ENCODE measurements at places on chromosomes 7 and 10.

- H3K27ac ChIP-seq, result no peak overlapping the region
- DNase-seq, result peak; percentile 68
- no peaks in the 10 kb centered on the region for H3K27me3 ChIP-seq
- peaks cover 84% of the 10 kb centered on the region for H3K36me3 ChIP-seq
- H3K4me1 ChIP-seq, result peaks cover 4% of the 10 kb centered on the region
These were observed 50.8 kb downstream of the ZRANB1 start for GRCh38 chr10:124992462-124993344.

GRCh38 chr7:138510003-138510402 lies 49.9 kb downstream of the TRIM24 start:
- no peak overlapping the region for H3K27ac ChIP-seq
- H3K4me1 ChIP-seq, result no peaks in the 10 kb centered on the region
- H3K27me3 ChIP-seq, result no peaks in the 10 kb centered on the region
- H3K4me3 ChIP-seq, result no peak overlapping the region
- H3K36me3 ChIP-seq, result peaks cover 12% of the 10 kb centered on the region
- DNase-seq, result no peak

DNA sequence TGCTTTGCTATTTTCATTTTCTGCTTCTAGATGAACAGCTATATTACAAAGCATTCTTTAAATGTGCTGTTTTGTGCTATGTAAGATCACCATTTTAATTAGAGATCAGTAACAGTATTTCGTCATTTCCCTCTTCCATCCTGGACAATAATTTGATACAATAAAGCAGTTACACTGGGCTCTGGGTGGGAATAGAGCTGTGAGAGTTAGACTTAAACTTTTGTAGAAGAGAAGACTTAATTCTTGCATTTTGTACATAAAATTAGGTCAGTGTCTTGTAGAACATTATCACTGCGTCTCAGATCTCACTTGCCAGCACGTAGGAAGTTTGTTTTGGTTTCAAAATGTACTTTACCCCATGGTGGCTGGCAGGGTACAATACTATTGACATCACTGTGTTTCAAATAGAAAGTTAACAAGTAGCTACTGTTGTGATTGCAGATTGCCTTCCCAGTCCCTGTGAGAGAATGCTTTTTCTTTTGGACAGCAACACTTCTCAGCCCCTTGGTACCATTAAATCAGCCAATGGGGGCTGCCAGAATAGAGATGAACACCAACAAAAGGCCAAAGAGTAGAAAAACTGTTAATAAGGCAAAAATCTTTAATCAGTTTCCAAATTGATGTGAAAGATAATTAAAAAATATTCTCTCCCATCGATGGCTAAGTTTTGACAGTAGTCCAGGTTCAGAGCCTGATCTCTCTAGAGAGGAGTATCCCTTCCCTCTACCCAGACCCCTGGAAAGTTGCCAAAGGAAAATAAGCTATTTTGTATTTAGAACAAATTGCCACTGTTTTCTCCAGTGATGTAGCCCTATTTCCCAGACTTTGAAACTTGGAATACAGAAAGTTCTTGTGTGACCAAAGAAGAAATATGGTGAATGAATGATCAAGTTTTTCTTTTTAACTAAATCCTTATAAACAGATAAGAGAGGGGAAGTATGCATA lies 35.1 kb downstream of the SMNDC1 start:
- peak overlapping the region; percentile 68 for H3K4me3 ChIP-seq
- no peaks in the 10 kb centered on the region for H3K4me1 ChIP-seq
- DNase-seq, result no peak
- no peak overlapping the region for H3K27ac ChIP-seq
- no peaks in the 10 kb centered on the region for H3K36me3 ChIP-seq
- H3K27me3 ChIP-seq, result no peaks in the 10 kb centered on the region

GRCh38 chr7:42834676-42835075 lies 77.2 kb downstream of the C7orf25 start:
- H3K4me3 ChIP-seq, result no peak overlapping the region
- H3K27ac ChIP-seq, result no peak overlapping the region
- H3K27me3 ChIP-seq, result peaks cover 15% of the 10 kb centered on the region
- H3K36me3 ChIP-seq, result no peaks in the 10 kb centered on the region

DNA sequence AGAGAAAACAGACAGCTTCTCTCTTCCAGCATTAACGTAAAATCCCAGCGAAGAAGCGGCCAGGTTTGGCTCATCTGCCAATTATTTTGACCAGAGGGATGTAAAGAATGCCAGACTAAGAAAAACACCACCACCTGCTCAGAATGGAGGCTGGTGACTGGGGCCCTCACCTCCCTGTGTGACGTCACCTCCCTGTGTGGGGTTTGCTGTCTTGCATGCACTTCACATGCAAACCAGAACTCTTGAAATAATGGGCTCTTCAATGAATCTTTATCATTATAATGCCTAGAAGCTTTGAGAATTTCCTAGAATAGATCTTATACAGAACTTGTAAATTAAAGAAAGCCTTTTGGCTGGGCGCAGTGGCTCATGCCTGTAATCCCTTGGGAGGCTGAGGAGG lies 101.8 kb upstream of the WAC start:
- no peak overlapping the region for H3K27ac ChIP-seq
- H3K27me3 ChIP-seq, result no peaks in the 10 kb centered on the region
- H3K36me3 ChIP-seq, result no peaks in the 10 kb centered on the region

DNA sequence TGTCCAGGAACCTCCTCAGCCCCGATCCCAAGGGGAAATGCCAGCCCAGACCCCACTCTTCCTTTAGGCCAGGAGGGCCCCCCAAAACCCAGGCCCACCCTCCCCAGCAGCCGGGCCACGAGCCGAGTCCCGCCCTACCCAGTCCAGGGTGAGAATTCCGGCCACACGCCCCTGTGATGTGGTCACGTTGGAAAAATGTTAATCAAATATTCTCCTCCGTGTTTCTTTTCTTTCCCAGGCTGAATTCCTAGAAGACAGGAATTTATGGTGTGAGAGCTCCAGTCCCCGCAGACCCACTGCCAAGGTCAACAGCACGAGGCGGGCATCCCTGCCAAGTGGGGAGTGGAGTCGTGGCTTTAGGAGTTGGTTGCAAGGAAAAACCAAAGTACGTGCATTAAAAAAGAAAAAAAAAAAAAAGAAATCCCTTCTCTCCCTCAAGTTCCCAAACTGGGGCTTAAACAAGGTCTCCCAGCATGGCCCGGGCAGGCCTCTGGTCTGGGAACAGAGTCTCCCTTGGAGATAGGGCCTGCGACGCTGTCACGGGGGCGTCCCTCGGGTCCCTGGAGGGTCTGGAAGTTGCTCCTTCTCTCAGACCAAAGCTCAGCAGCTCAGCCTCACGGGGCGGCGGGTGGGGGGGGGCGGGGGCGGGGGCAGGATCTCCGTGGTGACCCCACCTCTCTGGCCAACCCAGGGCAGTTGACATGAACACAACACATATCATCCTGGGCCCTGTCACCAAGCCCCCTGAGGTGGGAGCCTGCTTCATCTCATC lies 28.1 kb upstream of the ELN start:
- DNase-seq, result no peak
- H3K4me3 ChIP-seq, result no peak overlapping the region
- H3K27me3 ChIP-seq, result peaks cover 4% of the 10 kb centered on the region
- peaks cover 12% of the 10 kb centered on the region for H3K4me1 ChIP-seq
- H3K27ac ChIP-seq, result no peak overlapping the region

DNA sequence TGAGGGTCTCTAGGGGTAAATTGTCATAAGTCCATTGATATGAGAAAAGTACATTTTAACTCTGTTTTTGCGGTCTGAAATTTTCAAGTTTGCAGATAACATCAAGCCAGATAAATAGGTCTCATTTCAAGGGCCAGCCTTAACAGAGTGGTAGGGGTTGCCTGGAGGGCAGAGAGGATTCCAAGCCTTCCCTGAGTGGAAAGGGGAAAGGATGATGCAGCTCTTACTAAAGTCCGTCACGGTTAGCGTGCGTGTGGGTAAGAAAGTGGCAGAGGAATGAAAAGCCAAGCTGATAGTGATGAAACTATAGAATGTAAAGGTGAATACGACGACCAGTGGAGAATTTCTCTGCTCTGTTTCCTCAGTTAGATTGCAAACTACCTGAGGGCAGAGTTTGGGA lies 71.6 kb downstream of the ADRA2A start:
- H3K27me3 ChIP-seq, result peaks cover 48% of the 10 kb centered on the region
- H3K27ac ChIP-seq, result no peak overlapping the region
- no peak overlapping the region for H3K4me3 ChIP-seq
- no peaks in the 10 kb centered on the region for H3K4me1 ChIP-seq
- H3K36me3 ChIP-seq, result no peaks in the 10 kb centered on the region
- no peak for DNase-seq

GRCh38 chr7:70460071-70460470 lies 671.9 kb upstream of the GALNT17 start:
- DNase-seq, result no peak
- H3K27me3 ChIP-seq, result no peaks in the 10 kb centered on the region
- H3K27ac ChIP-seq, result no peak overlapping the region

DNA sequence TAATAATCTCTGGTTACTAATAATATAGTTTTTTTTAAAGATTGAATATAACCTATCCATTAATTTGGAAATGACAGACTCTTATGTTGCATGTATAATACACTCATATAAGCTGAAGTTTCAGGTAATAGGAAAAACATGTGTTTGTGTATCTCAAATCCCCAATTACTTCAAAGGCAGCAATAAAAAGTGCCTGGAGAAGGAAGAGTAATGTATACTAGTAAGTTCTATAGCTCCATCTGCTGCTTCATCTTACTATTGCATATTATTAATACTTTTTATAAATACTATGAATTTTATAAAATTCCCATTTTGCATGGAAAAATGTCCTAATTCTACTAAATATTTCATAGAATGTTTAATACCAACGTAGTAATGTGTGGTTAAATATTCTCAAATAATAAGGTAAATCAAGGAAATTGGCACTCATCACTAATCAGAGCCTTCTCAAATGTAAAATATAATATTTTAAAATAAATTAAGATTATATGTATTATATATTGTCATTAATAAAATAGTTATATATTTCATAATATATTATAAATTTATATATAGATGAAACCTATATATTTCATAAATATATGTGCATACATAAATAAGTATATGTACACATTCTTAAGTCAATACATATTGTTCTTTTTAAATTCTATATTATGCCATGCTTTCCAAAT lies 311.9 kb downstream of the HGF start:
- no peaks in the 10 kb centered on the region for H3K4me1 ChIP-seq
- no peak overlapping the region for H3K27ac ChIP-seq
- H3K27me3 ChIP-seq, result no peaks in the 10 kb centered on the region

GRCh38 chr7:38630720-38631673 lies at the start of gene AMPH:
TSS of gene AMPH (minus strand) at chr7:38631373. CDS start at chr7:38631351, 22 bp downstream.
- H3K36me3 ChIP-seq, result no peaks in the 10 kb centered on the region
- H3K27me3 ChIP-seq, result peaks cover 20% of the 10 kb centered on the region
- peaks cover 2% of the 10 kb centered on the region for H3K4me1 ChIP-seq
- DNase-seq, result peak; percentile 6
- no peak within 1 kb of the TSS for H3K27ac ChIP-seq
- H3K4me3 ChIP-seq, result peak within 1 kb of the TSS; percentile 89
